NCI-H460 (cell line): ENCODE measurements at places on chromosomes 7 and 10. TPM values are rescaled to one million over a fixed set of nuclear protein-coding genes. Genes with fewer than 3 reads are reported as not detected.

- DNase-seq = peak; percentile 7
These were observed 36.8 kb downstream of the MARCHF5 start for GRCh38 chr10:92327445-92328433.

GRCh38 chr10:116627386-116627933 lies 6.7 kb downstream of the PNLIPRP2 start:
- peak; percentile 33 for DNase-seq

- no peak for DNase-seq
These were observed 18.6 kb downstream of the WDR37 start for GRCh38 chr10:1074748-1075308.

DNA sequence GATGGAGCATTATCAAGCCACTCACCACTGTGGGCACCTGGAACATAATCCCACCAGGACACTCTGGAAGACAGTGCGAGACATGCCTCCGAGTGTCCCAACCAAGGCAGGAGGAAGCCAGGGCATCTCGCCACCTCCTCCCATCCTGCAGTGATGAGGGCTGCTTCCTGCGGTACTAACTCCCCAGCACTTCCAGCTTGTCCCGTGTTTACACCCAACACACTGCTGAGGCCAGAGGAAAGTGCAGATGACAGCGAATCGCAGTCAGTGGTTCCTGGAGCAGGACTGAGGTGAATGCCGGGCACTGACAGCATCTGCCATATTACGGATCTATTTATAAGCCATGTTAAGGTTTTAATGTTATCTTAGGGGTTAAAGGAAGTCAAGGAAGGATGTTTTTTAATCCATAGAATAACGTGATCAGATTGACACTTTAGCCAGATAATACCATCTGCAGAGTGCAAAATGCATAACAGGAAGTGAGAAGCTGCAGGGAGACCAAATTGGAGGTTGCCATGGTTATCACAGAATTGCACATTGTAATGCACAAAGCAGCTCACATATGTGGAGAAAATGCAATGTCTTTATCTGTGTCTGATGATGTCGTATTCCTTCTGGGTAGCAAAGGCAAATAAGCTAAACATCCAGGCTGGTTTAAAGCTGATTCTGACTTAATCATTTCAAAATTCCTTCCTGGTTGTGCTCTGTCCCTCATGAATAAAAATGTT lies 314.1 kb upstream of the C7orf33 start:
- DNase-seq = no peak

GRCh38 chr7:123571684-123572083 lies 14.1 kb upstream of the NDUFA5 start:
- DNase-seq = no peak

BZW2 gene
- 198 and 204 TPM in 2 replicates for total RNA-seq

DNA sequence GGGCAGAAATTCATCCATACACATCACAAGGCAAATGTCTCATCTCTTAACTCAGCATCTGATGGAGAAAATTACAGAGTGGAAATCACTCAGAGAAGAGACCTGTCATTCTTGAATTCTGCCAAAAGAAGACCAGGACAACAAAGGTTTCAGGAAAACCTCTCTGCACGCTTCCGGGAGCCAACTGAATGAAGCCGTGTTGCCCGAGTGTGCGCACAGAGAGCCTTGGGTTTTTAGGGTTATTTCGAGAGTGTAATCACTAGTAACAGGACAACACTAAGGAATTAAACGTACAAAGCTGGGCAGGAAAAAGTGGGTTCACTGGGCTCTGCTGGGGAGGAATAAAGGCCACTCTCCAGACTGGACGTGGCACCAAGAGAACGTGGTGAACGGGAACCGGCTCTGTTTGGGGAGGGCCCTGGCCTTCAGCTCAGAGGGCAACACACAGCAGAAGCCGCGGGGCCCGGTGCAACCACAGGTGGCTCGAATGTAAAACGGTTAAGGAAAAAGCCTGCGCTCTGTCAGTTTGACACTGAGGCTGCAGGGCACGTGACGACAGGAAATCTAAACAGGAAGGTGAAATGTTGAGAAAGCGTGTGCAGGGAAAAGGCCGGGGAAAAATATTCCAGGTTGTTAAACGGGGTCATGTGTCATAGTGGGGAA lies 331.5 kb downstream of the DNAJB6 start:
- no peak for DNase-seq

DNA sequence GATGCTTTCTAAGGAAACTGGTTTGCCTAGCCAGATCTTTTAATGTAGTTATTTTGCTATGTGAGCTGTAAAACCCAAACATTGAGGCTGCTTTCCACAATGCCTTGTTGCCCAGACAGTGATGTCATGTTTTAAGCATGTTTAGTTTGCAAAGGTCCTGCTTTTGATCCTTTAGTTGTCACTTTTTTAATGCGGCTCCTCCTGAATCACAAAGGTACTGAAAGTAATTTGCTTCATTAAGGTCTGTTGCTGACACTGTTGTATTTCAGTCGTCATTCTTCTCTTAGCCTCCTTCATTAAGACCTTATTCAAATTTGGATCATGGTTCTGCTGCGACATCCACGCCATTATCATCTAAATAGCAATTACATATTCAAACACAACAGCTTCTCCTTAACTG lies 10.6 kb downstream of the RPA3 start:
- DNase-seq = no peak

AKR1B15 gene
- 1.4 and 2.0 TPM in 2 replicates for total RNA-seq

CYP26C1 gene
- total RNA-seq = 0.10 and 0.23 TPM in 2 replicates

LEP gene
- not detected in 2 replicates for total RNA-seq

OLAH gene
- 0.40 and 1.5 TPM in 2 replicates for total RNA-seq

- no peak for DNase-seq
These were observed 65.0 kb downstream of the FBXL13 start for GRCh38 chr7:103009466-103010185.

DNA sequence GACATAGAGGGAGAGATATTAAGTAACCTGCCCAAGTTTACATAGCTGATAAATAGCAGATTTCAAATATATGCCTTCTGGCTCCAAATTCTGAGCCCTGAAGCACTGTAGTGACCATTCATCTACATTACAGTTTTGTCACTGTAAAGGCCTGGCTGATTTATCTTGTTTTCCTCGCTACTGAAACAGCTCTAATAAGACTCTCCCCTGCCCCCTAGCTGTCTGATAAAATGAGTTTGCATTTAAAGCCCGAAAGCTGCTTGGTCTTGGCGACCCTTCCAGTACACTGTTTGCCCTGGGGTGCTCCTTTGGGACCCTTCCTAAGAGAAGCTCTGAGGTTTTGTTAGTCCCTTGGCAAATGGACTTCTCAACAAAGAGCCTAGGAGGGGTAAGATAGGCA lies 59.7 kb upstream of the RAB11FIP2 start:
- DNase-seq = peak; percentile 6

DNA sequence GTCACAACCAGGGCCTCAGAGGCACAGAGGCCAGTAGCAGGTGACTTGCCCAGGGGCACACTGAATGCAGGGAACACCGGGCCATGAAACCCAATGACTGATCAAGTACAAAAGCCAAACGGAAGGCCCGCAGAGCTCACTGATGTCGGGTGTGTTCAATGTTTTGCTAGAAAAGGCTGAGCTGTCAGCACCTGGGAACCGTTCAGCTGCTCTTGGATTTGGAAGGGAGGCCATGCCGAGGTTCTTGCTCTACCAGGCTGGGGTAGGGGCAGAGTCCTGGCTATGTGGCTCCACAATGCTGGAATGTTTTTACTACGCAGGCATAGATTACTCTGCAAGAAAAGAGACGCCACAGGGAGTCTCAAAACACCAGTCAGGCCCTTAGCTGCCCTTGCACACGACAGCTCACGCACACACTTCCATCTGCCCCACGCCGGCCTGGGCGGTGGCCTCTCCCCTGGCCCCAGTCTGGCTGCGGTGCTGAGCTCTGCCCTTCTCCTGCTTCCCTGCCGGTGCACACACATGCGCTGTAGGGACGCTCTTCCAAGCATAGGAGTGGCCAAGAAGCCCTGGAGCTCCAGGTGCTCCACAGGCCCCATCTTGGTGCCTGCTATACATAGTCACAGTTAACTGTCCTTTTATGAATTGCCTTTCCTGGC lies 79.9 kb downstream of the ZRANB1 start:
- DNase-seq = no peak

DNA sequence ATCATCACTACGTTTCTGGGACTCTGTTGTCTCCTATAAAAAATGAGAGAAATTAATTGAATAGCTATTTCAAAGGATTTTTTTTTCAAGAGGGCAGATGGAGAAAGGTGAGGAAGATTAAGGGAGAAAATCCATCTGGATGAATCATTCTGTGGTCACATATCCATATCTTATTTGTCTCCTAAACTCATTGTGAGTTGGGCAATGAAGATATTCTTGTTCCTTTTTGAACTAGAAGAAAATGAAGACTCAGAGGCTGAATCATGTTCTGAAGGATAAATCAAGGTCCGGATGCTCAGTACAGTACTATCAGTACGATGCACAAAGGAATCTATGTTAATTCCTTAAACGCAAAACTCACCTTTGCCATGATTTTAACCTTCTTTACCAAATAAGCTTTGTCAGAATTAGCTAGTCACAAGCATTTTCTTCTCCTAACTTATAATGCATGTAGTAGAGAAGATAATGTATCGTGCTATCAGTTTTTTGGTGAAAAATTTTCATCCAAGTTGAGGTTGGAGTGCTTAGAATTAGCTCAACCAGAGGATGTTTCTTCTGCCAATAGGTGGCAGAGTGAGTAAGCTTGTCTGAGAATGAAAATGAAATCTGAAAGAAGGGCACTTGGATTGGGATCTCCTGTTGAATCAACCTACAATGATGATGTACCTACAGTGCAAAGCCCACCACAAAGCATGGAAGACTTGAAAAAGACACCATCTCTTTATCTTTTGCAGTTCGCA lies 446.9 kb downstream of the KIF20B start:
- DNase-seq = peak; percentile 7

DNA sequence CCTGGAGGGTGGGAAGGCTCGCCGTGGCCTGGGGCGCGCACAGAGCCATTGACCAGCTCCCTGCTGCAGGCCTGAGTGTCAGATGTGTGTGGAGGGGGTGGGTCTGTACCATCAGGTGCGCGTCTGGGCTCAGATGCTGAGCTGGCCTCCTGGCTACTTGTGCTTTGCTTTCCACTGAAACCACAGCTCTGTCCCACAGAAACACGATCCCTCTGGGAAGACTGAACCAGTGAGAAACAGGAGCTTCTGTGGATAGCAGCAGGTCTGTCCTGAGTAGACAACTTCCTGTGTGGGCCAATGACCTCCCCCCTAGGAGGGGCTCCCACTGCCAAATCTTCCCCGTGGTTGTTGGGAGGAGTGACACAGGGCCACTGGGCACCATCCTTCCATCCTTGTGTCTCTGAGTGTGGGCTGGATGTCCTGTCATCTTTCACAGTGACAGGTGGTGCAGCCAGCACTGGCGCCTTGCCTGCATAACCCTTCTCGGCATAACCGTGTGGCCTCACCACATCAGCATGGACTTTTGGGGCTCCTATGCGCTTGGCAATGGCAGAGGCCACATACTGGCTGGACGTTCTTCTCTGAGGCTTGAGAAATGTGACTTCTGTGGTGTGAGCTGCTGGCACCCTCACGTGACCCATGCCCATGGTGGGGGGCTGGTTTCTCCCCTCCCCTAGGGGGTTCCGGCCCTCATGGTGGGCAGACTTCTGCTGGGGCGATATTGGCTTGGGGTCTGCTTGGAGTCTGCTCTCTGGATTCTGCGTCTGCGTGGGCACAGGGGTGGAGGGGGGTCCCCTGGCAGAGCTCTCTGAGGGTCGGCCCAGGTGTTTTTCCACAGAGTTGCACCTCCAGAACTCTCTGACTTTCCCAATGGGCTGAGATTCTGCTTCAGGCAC lies 245.5 kb upstream of the GRB10 start:
- DNase-seq = no peak

OR6B1 gene
- not detected in 2 replicates for total RNA-seq

- DNase-seq = peak; percentile 91
These were observed 2.0 kb upstream of the NRAP start for GRCh38 chr10:113665806-113666354.

DNA sequence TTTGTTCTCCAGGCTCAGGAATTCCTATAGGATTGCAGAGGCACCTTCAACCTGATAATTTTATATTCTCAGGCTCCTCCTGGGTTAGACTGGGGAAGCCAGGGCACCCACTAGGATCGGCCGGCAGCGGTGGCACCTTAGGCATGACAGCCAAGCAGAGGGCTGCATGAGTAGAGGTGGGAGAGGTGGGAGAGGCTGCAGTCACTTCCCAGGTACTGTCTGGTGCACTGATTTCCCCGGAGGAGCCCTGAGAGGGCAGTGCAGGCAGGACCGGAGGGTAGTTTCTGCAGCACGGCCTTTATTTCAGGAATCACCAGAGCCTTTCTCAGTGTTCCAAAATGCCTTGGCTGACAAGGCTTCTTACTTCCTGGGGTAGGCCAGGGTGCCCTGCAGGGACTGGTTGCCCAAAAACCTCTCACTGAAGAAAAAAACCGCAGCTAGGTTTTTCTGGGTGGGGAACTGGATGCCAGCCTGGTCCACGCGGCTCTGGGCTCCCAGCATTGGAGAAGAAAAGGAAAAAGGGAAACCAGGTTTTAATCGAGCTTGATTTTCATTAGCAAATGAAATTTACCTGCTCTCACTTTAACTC lies 3.6 kb upstream of the HOXA13 start:
- no peak for DNase-seq

GRCh38 chr10:2121929-2122328 lies 384.6 kb upstream of the ADARB2 start:
- DNase-seq = no peak

- no peak for DNase-seq
These were observed 226.2 kb downstream of the THSD7A start for GRCh38 chr7:11605749-11606148.

DNA sequence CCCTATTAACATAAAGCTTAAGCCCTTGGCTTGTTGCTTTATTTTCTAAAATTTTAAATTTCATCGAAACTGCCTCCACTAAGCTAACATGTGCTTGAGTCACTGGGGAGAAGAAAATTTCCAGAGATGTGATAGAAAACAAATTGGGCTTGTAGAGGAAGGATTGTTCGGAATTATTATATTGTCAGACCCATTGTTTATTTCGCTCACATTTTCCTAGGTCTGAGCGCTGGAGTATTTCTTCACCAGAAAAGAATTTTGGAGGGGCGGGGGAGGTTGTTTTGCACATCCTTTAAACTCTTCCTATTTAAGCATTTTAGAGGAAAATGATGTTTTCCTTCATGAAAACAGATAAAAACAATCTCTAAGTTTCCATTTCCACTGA lies 29.1 kb downstream of the CELF2 start:
- no peak for DNase-seq

GIMAP4 gene
- total RNA-seq = not detected in 2 replicates

DNA sequence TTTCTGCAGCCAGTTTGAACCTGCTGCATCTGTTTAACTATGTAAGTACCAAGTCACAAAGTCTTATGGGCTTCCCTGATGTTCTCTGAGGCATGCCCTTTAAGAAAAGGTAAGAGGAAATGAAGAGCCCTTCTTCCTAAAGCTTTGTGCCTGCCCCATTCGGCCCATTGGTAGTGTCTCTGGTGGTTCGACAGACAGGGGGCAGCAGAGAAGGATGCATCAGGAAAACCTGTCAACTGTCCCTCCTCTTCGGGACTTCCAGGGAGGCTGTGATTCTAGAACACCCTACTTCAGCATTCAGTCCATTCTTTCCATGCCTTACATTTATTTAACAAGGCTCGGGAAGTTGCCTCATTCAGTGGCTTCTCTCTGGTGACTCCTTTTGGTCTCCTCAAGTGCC lies 1.9 kb upstream of the SFRP4 start:
- DNase-seq = no peak

LBX1 gene
- 0.10 and 0.12 TPM in 2 replicates for total RNA-seq

- DNase-seq = no peak
These were observed 11.8 kb downstream of the CAMK2B start for GRCh38 chr7:44313621-44314031.

GRCh38 chr10:104802941-104803340 lies 161.9 kb downstream of the SORCS3 start:
- DNase-seq = no peak

- no peak for DNase-seq
These were observed 131.1 kb downstream of the KCND2 start for GRCh38 chr7:120404042-120404441.
